GM12878 (cell line): ENCODE measurements at places on chromosomes 13 and 19. TPM values are rescaled to one million over a fixed set of nuclear protein-coding genes. Genes with fewer than 3 reads are reported as not detected.

DNA sequence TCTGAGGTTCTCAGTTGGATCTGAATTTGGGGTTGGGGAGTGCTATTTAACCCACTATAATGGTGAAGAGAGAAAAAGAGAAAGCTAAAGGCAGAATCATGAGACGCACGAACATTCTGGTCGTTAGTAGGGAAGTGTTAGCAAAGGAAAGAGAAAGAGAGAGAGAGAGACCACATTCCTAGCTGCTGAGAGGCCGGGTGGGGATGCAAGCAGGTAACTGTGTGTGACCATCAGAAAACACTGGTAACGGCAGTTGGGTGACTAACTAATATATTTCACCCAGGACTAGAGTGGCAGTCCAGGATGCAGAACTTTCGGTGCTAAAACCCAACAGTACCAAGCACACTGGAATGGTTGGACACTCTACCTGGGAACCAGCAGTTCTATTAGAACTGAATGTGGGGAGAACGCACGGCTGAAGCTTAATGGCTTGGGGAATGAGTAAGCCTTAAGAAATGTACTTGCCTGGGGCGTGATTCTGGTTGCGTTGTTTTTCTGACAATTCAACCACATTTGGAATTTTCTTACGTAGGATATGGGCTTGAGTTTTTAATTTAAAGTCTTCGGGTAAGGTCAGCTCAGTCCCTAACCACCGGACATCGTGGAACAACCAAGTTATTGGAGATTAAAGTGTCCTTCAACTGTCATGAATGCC is 130.2 kb downstream of the DNAJC15 start:
- no peak for DNase-seq

GRCh38 chr13:59527500-59527899 is 636.2 kb downstream of the DIAPH3 start:
- no peak for DNase-seq

GRCh38 chr13:73210218-73210883 is 151.5 kb downstream of the KLF5 start:
- DNase-seq = no peak

GRCh38 chr19:54432144-54432738 is 16.8 kb upstream of the LENG8 start:
- no peak for DNase-seq

The KLK15 gene
- total RNA-seq = not detected in 2 replicates

The URAD gene
- total RNA-seq = not detected in 2 replicates

The C1QTNF9 gene
- not detected in 2 replicates for total RNA-seq

The PNKP gene
- 61.4 and 82.3 TPM in 2 replicates for total RNA-seq
